ENCODE measurements at places on chromosomes 6 and 20.

- DNase-seq = no peak
Observed at GRCh38 chr6:151279891-151280290, 40.1 kb downstream of the AKAP12 start.

- no peak for DNase-seq
Observed at GRCh38 chr6:169362501-169363121, 109.0 kb upstream of the THBS2 start.

GRCh38 chr6:88666901-88667300, 296.5 kb downstream of the RNGTT start:
- DNase-seq = no peak

GRCh38 chr20:34220561-34220960, 20.7 kb upstream of the ASIP start:
- DNase-seq = no peak

- no peak for DNase-seq
Observed at GRCh38 chr6:63565058-63565726, 7.1 kb upstream of the LOC128125822 start.

GRCh38 chr6:135853227-135853626, 1.7 kb downstream of the PDE7B start:
- no peak for DNase-seq

GRCh38 chr20:21156266-21156665, 30.4 kb downstream of the KIZ start:
- DNase-seq = no peak

GRCh38 chr6:7559651-7560385, 18.3 kb downstream of the DSP start:
- no peak for DNase-seq

GRCh38 chr20:50101887-50102286, 11.1 kb downstream of the UBE2V1 start:
- no peak for DNase-seq

- no peak for DNase-seq
Observed at GRCh38 chr6:227074-227782, 65.1 kb upstream of the DUSP22 start.

DNA sequence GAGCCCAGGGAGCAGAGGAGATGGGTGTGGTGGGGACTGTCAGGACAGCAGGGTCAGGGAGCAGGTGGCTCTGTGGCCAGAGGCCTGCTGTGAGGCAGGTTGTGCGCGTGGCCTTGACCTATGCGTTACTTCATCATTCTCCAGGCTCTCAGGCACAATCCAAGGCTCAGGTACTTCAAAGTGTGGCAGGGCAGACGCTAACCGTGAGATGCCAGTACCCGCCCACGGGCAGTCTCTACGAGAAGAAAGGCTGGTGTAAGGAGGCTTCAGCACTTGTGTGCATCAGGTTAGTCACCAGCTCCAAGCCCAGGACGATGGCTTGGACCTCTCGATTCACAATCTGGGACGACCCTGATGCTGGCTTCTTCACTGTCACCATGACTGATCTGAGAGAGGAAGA, 535 bp downstream of the NCR2 start:
- no peak for DNase-seq

GRCh38 chr6:102223942-102224341, 830.4 kb downstream of the GRIK2 start:
- DNase-seq = no peak

DNA sequence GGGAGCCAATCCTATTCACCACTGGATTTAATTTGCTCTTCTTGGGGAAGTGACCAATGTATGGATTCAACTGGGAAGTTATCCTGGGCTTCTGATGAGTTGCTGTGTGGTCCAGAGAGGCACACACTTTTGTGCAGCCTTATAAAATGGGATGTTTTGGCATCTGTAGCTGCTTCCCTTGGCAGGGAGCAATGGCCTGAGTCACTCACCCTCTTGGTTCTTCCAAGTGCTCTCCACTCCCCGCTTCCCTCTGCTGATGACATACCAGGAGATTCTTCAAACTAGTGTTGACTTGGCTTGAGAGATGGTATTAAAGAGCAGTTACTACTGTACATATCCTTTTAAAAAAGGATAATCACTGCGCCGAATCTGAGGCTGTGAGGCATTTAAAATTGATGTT, 105.8 kb downstream of the JARID2 start:
- no peak for DNase-seq

GRCh38 chr6:152563177-152563576, 74.0 kb downstream of the SYNE1 start:
- DNase-seq = no peak

DNA sequence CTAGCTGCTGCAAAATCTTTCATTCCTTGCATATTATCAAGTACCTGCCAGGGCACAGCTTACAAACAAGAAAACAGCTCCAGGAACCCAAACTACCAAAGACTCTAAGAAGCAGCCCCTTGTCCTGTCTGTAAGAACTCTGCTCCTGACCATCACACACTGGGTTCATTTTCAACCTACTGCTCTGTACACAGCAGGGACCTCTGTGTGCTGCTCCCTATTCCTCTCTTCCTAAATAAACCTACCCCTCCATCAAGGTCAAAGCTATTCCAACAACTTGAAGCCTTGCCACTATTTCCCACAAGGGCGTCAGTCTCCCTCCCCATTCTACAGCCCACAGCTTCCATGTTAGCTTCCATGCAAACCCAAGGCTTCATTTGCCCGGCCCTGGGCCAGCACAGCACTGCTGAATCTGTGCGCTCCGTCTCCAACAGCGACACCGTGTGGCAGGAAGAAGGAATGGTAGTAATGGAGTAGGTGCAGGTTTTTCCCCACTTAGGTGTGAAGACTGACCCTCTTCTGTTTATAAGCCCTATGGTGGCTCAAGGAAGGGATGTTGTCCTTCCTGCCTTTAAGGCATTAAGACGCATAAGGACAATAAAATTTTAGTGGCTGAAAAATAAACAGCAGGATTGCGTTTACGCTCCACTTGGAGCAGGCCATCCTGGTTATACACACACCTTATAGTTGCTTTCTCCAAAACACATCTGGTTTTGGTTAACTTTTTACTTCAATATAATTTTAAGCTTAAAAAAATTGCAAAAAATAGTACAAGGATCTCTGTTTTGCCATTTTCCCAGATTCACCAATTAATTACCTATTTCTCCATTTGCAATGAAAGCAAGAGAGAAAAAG, 115.2 kb upstream of the NXT1 start:
- DNase-seq = no peak

DNA sequence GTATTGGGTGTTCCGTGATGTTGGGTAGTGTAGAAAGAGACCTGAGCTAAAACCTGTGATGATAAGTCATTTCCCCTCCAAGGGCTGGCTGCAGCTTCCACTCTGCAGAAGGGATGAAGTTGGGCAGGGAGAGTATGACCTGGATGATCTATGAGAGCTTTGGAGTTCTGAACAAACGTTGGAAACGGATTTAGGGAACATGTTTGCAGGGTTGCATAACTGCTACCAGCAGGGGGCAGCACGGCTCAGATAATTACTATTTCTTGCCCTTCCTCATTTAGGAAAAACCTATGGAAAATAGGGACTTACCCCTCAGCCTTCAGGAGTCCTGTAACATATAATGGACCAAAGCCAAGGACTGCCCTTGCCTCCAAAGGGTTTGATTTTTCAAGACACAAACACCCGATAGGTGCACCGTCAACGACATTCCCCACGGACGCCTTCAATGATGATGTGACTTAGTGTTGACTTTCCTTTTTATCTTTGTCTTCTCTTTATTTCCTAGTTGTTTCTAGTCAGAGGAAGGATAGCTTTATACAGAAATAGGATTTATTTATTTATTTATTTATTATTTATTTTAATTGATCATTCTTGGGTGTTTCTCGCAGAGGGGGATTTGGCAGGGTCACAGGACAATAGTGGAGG, 164.9 kb upstream of the SASH1 start:
- DNase-seq = no peak

GRCh38 chr6:130239755-130240154, 17.0 kb upstream of the SAMD3 start:
- no peak for DNase-seq

DNA sequence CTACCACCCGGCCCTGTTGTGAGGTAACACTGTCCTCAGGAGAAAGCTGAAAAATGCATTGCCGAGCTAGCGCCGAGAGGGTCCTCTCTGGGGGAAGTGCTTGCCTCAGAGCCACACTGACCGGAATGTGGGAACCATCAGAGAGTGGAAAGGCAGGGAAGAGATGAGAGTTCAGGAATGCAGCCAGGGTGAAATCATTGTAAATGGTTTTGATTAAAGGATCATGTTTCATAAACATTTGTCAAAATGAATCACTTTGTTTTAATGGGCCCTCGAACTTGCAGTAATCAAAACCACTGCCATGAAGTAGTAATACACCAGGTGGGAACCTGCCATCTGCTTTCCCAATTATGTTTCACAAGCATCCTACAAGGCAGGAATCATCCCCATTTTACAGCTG, 16.9 kb upstream of the IL17F start:
- no peak for DNase-seq

DNA sequence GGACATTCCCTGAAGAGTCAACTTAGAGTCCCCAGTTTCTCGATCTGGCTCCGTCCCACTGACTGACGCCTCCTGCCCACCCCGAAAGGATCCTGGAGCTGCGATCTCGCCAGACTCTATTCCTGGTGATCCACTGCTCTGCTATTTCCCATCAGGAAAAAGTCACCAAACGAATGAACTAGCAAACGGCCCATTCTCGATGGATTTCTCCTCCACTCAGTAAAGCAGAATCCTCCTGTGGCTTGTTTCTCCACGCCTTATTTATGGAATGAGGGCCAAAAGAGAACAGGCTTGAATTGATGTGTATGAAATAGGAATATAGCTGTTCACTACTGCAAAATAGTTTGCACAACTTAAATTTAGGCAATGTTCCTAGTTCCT, 5.4 kb downstream of the NKX2-4 start:
- DNase-seq = peak; percentile 43

- no peak for DNase-seq
Observed at GRCh38 chr6:41922154-41922553, 855 bp downstream of the BYSL start.

GRCh38 chr6:3209114-3210023, 18.1 kb downstream of the TUBB2B start:
- DNase-seq = no peak

DNA sequence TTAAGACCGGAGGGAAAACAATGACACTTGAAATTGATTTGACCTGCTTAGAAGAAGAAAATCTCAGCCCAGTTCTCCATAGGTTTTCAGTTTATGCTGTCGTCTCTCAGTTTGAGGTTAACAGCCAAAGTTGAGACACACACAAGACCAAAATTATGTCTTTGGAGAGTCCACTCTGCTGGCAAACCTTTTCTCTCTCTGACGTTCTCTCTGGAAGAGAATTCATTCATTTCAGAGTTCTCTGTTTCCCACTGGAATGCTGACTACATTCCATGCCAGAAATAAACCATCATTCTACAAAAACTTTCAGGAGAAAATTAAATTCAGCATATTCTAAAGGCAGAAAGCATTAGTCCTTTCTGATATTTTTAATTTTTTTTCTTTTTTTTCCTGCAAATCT, 155.2 kb downstream of the TFAP2A start:
- DNase-seq = no peak

DNA sequence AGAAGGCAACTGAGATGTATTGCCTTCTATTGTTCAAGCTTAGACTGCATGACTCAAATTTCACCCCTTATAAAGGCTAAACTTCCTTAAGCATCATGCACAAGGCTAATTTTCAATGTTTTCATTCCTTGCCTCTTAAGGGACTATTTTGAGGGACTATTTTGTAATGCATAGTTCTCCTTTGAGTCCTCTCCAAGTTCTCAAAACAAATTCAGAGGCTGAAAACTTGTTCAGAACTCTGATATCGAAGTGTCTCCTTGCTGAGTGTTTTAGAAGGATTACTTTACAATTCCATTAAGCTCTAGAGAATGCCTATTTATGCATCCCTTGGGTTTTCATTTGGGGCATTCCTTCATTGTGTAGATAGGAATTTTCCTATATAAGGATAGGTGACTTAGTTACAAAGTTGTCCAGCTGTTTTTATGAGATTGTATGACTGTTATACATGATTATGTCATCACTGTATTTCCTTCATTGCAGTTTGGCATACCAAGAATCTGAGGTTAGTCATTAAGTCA, 41.7 kb downstream of the COL19A1 start:
- DNase-seq = no peak

- no peak for DNase-seq
Observed at GRCh38 chr20:50197463-50198179, 7.0 kb downstream of the CEBPB start.

DNA sequence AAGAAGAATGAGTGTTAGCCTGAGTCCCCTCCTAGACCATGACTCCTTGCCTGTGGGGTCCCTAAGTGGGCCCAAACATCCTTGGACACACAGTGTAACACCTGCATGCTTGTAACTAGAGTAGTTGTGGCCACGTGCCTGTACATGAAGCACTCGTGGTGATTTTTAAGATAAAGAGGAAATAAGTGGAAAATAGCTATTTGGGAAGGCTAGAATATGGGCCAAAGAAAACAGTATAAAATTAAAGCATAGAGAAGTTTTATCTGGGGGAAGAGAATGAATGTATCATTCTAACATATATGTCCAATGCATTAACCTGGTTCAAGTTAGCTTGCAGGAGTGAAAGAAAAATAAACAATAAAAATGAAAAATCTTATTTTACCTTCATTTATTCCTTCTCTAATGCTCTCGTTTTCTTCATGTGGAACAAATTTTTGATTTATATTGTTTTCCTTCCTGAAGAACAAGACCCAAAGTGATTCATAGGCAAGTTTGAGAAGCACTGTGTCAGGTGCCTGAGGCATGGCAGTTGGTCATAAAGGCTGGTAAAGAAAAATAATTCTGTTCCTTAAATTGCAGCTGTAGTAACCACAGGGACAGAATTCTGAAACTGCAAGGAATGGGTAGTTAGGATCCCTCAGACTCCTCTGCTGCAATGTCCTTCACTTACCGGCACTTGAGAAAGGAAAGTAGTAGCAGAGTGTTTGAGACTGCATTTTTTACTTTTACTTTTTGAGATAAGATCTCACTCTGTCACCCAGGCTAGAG, 8.5 kb upstream of the CST3 start:
- no peak for DNase-seq

- DNase-seq = no peak
Observed at GRCh38 chr20:10239954-10240353, 21.3 kb downstream of the SNAP25 start.

GRCh38 chr6:163965426-163966348, 551.2 kb downstream of the QKI start:
- DNase-seq = no peak

- DNase-seq = no peak
Observed at GRCh38 chr6:31927863-31928671, 550 bp downstream of the C2 start.

GRCh38 chr6:160276126-160276525, 17.5 kb upstream of the SLC22A2 start:
- no peak for DNase-seq

Measured in left renal cortex interstitium (tissue), 4 donors.